Stimulated activated CD4-positive, alpha-beta T cell treated with anti-CD3 and anti-CD28 coated beads, Interleukin-1b, Interleukin-23, amount 100 ng/mL, for 1 hour (primary cell): ENCODE measurements at places on chromosomes 7 and 10.

DNA sequence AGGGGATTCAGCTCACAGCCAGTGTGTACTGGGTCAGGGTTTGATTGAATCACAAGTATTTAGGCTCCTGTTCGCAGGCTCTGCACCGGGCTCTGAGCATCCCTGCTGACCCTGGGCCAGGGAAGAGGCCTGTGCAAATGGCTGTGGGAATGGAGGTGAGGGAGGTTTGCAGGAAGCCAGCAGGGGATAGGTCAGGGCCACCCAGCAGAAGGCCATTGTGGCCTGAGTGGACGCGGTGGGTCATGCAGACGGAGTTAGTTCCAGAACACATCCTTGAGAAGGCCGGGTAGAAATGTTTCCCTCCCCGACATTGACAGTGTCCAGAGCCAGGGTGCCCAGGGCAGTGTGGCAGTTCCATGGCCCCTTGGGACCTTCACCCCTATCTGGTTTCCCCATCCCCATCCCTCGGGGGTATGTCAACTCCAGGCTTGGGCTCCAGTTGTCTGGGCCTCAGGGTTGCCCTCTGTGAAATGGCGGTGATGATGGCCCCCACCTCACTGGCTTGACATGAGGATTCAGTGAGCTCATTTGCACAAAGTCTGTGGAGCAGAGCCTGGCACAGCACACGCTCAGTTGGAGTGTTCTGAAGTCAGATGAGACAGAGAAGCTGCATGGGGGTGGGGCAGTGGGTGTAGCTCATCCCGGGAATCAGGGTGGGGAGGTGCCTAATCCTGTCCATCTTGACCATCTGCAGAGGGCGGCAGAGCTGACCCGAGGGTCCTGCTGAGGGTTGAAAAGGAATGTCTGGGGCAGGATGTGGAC is 107.6 kb downstream of the ADCY1 start:
- no peak for DNase-seq

DNA sequence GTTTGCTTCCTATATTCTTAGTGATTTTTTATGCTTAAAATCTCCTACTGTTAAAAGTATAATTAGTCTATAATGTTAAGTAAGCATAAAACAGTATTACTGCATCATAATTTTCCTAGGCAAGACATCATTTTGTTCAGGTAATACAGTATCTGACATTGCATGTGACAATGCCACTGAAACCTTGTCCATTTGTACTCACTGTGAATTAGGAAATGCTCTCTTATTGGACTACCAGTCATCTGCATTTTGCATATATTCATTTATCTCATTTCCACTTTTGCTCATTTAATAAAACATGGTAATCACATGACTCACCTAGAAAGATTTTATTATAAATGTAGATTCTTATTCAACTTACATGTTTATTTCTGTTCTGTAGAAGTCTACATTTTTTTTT is 379.1 kb downstream of the ETV1 start:
- DNase-seq = no peak

DNA sequence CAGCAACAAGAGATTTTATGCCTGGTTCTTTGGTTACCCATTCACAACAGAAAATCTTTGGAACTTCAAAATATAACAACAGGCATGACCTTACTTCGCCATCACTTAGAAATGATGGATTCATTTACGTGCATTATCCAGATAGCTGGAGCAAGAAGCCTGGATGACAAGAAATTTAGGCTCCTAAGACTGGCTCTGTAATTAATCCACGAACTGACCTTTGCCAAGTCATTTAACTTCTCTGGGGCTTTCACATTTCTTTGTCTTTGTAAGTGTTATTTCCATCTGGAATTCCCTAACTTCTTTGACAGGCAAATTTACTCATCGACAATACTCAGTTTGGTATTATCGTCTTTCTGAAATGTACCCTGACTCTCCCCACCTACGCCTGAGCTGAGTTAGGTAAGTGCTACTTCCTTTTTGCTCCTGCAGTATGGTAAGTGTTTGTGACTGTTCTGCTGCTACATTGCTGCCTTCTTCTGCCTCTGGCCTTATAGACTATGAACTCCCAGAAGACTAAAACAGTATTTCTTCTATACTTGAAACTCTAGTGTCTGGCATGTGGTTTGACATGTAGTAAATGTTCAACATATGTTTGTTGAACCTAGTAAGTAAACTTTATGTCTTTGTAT is 5.5 kb upstream of the MDFIC start:
- DNase-seq = no peak

DNA sequence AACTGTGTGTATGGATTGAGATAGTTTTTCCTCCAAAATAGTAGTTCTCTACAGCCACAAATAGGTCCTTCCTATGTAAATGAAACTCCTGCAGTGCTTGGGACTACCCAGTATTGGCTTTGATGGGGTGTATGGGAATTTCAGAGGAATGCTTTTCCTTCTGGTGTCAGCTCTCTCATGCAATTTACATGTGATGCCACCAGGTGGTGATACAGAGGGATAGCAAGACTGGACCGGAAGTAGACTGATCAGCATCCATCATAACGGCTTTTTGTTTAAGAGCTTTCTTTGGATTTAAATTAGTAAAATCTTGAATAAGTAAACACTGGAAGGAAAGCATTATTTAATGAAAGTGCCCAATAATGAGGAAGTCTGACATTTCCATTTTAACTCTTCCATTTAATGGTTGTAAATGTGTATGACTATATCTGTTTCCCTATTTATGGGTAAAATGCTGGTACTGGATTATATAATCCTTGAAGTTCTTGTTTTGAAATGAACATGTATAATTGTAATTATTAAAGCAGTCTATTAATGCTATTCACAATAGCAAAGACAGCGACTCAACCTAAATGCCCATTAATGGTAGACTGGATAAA is 22.7 kb downstream of the DYNC1I1 start:
- DNase-seq = no peak

DNA sequence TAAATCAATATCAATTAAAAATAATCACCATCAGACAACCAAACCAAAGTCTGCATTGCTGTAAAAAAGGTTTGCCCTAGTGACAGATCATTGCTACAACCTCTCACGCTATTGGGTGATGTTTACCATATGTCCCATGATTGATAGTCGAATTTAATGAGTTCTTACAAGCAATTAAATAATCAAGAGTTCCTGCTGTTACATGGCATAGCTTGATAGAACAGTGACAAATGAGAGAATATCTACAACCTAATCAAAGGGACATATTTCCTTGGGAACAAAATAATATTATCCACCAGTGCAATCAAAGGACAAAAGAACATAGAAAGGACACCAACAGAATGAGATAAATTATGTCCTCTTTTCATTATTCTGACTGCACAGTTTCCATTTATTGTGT is 387.4 kb downstream of the ETV1 start:
- DNase-seq = no peak

DNA sequence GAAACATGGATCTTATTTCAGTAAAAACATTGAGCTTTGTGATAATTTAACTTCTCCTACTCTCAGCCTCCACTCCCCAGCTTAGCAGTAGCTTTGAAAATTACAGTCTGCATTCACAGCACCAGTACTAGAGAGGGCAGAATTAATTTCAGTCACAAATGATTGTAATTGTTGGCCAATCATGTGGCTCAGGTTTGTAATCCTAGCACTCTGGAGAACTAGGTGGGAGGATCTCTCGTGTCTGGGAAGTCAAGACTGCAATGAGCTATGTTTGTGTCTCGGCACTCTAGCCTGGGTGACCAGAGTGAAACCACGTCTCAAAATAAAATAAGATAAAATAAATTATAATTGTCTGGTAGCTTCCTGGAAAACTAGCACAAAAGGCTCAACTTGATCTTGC is 620.9 kb downstream of the TNS3 start:
- DNase-seq = no peak

GRCh38 chr7:17680026-17680425 is 260.3 kb downstream of the SNX13 start:
- no peak for DNase-seq

DNA sequence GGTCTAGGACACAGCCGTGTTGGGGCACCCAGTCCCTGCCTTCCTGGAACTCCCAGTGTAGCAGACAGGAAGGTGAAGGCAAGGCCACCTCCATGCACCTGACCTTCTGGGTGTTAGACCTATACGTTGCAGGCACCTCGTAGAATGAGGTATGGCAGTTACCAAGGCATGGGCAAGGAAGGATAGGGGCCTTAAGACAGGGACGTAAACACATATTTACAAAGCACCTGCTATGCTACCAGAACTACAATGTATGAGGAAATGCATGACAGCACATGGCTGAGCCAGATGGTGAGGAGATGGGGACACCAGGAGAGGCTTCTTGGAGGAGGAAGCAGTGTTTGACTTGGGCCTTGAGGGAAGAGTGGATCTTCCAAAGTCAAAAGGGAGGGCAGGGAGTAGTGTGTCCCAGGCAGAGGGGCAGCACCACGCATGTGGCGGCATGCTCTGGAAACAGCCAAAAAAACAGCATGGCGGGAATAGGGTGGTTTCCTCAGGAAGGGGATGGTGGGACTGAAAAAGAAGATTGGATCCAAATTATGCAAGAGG is 231.2 kb downstream of the FANK1 start:
- no peak for DNase-seq

GRCh38 chr10:131943021-131943814 is 38.5 kb downstream of the BNIP3 start:
- DNase-seq = no peak

DNA sequence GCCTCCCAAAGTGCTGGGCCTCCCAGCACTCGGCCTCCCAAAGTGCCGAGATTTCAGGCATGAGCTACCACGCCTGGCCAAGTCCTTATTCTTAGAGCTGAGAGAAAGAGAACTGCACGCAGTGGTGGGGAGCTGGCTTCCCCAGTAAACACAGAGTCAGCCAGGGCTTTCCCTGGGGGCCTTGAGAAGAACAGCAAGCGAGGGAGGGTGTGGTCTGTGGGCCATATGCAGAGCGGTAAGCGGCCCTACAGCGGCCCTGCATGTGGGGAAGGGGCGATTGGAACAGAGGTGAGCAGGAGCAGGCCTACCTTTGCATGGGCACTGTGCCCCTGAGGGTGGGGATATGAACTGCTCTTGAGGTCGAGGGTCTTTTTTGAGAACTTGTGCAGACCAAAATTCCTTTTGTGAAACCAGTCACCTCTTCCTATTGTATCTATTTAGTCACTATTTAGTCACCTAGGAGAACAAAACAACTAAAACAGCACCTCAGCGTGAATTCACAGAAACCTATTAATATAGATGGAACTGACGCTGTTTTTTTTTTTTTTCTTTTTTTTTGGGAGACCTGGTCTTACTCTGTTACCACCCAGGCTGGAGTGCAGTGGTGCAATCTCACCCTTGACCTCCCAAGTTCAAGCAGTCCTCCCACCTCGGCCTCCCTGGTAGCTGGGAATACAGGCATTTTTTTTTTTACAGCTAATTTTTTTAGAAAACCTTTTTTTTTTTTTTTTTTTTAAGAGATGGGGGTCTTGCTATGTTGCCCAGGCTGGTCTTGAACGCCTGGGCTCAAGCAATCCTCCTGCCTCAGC is 36.9 kb upstream of the SH2D4B start:
- DNase-seq = peak; percentile 27

GRCh38 chr7:148327379-148327778 is 263.2 kb upstream of the C7orf33 start:
- DNase-seq = no peak

GRCh38 chr10:7787150-7787856 is 490 bp downstream of the KIN start:
- DNase-seq = no peak

GRCh38 chr10:78513330-78513729 is 479.7 kb downstream of the RPS24 start:
- DNase-seq = no peak

DNA sequence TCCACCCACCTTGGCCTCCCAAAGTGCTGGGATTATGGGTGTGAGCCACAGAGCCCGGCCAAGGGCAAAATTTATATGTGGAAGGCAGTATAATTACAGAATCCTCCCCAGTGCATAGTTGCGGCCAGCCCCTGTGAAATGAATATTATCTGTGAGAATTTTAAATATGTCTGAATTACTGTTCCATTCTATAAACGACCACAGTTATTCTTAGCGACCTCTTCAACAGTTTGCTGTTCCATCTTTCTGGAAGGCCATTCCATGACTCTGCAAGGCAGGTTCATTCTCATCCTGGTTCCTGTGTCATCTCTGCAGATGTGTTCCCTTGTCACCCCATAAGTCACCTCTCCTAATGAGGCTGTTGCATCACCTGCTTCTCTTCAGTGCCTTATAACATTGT is 90.7 kb downstream of the CCDC3 start:
- DNase-seq = no peak

DNA sequence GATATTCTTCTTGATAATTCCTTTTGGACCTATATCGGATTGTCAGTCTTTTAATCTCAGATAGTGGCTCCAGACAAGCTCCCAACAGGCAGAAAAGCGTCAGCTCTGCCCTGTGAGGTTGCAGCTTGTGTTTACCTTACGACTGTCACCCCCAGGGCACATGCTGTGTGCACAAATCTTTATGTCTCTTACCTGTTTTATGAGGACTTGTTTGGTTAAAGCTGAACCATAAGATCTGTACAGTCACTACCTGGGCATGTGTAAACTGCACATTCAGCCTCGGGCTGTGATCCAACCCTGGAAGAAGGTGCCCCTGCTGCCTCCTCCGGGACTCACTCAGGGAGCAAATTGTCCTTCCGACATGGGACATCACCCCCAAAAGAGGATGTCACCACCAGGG is 119.8 kb downstream of the GALNT17 start:
- no peak for DNase-seq

DNA sequence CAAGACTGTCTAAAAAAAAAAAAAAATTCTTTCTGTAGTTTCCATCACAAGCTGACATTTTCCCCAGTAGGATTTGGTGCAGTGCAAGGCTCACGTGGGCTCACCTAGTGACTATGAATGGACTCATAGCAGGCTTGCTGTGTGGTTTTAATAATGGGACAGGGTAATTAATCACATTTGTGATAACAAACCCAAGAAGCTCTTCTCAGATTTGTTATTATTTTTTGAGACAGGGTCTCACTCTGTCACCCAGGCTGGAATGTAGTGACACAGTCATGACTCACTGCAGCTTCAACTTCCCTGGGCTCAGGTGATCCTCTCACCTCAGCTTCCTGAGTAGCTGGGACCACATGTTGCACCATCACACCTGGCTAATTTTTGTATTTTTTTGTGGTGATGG is 40.0 kb downstream of the NACAD start:
- no peak for DNase-seq

DNA sequence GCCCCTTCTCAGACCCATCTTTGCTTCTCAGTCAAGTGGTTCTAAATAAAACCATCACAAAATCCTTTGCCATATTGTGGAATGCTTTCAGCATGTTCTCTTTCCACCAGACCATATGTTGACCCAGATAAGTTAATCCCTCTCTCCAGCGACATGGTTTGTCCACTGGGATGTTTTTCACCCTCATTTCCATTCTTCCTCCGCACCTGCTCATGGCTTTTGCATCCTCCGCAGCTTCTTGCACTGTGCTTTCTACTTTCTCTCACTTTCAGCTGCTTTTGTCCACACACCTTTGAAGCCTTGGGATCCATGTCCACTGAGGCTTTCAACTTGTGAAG is 52.3 kb upstream of the WAC start:
- no peak for DNase-seq

GRCh38 chr7:150787321-150788281 is 12.6 kb downstream of the TMEM176B start:
- no peak for DNase-seq

- DNase-seq = no peak
Observed at GRCh38 chr7:133723044-133723443, 404.1 kb upstream of the LRGUK start.

GRCh38 chr10:62538606-62539005 is 164.4 kb downstream of the ZNF365 start:
- DNase-seq = no peak

GRCh38 chr10:101120884-101121653 is 10.0 kb upstream of the TLX1 start:
- no peak for DNase-seq
